ENCODE measurements at places on chromosomes 13 and 19. TPM values are rescaled to one million over a fixed set of nuclear protein-coding genes. Genes with fewer than 3 reads are reported as not detected.

The BEST2 gene
- polyA plus RNA-seq, result not detected

The TMEM145 gene
- 6.9 TPM for polyA plus RNA-seq

The PCDH20 gene
- polyA plus RNA-seq, result 0.88 TPM

The CYP4F11 gene
- 3.0 TPM for polyA plus RNA-seq

The ZNF66 gene
- 0.70 TPM for polyA plus RNA-seq

Measured in testis (tissue), 5 donors.